ENCODE measurements at places on chromosomes 6 and 20.

DNA sequence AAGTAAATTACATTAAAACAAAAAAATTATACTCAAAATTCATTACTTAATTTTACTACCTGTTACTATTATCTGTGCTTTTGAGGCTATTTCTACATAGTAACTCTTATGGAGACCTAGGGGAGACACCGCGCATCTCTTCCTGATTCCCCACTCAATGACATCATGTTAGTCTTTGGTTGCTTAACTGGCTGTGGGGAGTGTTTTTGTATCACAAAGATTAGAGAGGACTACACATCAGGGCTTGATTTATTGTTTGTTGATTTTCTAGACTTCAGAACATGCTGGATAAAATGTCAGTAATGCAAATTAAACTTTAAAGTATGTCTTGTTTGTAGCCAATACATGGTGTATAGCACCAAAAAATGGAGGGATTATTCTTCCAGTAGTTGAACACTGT is 26.0 kb downstream of the SLC2A10 start:
- no peak for DNase-seq

- DNase-seq, result no peak
Measured at GRCh38 chr6:43627008-43627825, 1.8 kb downstream of the GTPBP2 start.

DNA sequence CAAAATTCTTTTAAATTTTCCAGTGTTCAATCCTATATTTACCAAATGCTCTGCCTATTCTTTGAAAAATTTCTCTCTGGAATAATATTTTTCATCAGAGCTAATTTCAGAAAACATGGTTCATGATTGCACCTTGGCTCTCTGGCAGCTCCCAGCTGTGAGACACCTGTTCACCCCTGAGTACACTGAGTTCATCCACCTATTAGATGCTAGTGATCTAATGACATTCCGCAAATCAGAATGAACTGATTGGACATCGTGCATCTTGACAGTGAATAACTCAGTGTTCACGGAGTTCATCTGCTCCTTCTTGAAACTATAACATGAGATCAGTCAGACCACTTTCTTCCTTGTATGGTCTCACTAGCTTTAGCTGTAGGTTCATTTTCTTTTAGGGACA is 3.9 kb upstream of the SHPRH start:
- DNase-seq, result no peak

DNA sequence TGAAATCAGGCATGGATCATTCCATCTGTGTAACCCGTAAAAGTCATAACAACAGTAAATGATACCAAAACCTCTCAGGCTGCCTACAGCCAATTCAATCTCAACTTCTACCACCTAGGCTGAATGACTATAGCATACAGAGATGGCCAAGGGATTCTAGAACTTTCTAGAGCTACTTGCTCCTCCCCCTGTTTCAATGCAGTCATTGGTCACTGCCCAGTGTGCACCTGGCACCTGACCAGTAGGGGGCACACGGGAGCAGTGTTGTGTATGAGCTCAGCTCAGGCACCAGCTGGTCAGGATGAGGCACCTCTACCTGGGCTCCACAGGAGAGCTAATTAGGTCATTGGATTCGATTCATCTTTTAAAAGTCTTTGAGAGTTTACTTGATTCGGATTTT is 86.2 kb downstream of the PLEKHG1 start:
- peak; percentile 10 for DNase-seq

- DNase-seq, result no peak
Measured at GRCh38 chr6:40543776-40544175, 43.4 kb downstream of the LRFN2 start.
